ENCODE measurements at places on chromosomes 6 and 20.

DNA sequence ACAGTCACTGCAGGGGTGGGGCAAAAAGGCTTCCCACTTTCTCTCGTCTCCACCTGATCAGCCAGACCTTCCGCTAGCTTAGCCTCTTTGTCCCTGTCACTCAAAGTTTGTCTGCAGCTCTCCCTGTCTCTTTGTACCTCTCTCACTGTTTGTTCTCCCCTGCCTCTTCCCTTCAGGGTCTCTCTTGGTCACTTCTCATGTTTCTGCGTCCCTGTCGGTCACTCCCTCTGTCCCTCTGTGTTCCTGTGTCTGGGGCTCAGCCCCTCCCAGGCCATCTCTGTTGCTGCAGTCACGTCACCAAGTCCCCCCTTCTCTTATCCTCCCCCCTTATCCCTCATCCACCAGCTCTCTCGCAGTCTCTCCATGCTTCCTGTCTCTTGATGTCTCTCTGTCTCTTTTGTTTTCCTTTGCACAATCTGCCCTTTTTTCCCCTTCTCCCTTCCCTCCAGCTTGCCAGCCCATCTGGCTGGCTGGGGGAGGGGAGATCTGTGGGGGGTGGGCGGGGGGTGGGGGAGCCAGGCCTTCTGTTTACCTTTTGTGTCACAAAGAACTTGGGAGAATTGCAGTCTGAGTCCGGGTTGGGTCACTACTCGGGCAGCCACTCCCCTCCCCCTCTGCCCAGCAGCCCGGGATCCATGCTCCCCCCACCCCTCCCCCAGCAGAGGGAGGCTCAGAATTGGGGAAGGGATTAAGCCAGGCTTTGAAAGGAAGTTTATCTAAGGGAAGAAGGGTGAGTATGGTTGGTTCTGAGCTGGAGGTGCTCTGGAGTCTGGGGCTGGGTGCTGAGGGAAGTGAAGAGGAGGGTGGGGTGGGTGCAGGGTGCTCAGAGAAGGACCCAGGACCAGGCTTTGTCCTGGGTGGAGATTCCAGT lies 32.3 kb downstream of the FOXP4 start:
- no peak for DNase-seq

GRCh38 chr6:31351401-31352309 lies 5.3 kb downstream of the HLA-B start:
- DNase-seq = no peak

DNA sequence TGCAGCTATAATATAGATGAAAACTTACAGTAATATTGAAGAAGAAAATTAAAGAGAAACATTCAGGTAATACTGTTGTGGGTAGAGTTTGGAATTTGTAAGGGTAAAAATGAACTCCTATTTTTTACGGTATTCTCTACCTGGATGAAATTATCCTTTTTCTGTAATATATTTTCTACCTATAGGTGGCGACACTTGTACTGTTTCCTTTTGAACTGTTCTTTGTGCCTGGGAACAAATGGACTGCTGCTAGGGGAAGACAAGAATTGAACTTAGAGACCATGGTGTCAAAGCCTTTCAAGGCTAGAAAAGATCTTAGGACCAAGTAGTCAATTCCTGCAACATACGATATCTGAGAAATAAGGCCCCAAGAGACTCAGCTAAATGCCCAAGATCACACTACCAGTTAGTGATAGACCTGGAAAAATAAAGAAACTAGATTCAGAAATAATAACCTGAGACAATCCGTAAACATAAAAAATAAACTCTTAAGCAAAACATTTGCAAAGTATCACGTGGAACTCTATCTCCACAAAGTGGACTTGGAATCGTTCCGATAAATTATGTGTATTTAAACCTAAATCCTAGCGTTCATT lies 383.8 kb downstream of the TFAP2A start:
- DNase-seq = no peak

- no peak for DNase-seq
These were observed 92.5 kb downstream of the PREP start for GRCh38 chr6:105310371-105310770.

DNA sequence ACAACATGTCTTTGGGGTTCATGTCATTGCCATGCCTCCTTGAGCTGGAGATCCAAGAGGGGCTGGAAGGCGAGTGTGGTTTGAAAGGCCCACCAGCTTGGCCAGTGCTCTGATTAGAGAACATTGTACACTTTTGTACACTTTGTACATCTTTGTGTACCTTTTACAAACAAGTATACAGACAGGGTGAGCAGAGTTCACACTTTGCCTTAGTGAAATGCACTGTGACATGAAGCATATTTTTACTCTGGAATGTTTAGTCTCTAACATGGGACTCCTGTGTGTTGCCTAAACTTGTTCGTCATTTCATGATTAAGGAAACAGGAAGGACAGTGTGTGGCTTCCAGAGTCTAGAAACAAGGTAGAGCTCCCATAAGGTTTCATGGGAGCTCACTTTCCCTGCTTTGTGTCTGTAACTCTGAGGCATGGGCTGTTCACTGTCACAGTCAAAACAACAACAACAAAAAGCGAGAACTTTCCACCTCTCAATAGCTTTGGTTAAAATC lies 225.8 kb upstream of the SOX4 start:
- DNase-seq = no peak

Data from AG04450 (cell line).